ENCODE measurements at places on chromosomes 12 and 14.

GRCh38 chr14:73007835-73008234 lies 19.1 kb downstream of the ZFYVE1 start:
- DNase-seq: no peak

- no peak for DNase-seq
These were observed at the start of gene CLEC4A for GRCh38 chr12:8123124-8123912. Gene CLEC4A, plus strand, starts transcription at chr12:8123617. Its CDS starts 262 bp downstream, at chr12:8123879.

- DNase-seq: no peak
These were observed 347.2 kb downstream of the C12orf75 start for GRCh38 chr12:105677672-105678071.

DNA sequence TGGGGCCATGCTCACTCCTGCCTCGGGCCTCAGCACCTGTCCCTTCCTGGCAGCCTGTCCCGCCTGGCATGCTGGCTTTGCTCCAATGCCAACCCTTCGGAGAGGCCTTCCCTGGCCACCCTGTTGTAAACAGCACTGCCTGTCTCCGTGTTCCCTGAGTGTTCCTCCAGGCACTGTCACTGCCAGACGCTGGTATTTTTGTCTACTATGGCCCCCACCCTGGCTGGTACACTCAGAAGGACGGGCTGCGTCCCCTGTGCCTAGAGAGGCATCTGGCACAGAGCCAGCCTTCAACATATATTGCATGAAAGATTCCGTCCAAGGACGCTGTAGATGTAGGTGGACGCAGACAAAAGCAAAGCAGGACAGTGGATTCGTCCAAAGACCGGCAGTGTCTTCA lies 2.7 kb upstream of the ASPG start:
- no peak for DNase-seq

DNA sequence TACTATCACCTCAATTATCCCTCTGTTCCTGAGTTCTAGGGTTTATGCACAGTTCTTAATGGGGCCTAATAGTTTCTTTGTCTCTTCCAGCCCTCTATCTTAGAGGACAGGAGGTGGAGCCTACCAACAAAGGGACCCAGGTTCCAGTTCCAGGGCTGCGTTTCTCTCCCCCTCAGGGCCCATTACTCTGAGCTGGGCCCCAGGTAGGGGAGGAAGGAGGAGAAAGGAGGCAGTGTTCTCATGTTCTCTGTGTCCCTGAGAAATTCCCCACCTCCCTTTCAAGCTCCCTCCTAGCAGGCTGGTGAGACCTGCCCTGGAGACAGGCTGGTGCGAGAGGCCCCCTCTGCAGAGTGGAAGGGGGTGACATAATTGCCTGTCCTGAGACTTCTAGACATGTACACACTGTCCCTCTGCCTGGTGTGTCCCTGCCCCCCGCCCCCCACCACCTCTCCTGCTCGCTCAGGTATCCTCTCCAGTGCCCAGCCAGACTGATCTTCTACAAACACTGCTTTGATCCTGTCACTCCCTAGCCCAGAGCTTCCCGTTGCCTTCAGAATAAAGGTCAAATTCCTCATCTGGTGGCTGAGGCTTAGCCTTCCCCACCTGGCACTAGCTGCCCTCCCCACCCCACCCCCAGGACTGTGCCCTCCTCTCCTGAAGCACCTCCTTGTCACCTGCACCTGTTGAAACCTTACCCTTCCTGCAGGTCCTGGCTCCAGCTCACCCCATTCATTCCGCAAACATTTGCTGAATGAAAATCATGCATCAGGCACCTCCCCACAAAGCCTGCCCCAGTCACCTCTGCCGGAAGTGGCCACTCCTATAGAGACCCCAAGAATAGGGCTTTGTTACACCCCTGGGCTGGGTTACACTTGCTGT lies 21.1 kb upstream of the KRT8 start:
- no peak for DNase-seq

DNA sequence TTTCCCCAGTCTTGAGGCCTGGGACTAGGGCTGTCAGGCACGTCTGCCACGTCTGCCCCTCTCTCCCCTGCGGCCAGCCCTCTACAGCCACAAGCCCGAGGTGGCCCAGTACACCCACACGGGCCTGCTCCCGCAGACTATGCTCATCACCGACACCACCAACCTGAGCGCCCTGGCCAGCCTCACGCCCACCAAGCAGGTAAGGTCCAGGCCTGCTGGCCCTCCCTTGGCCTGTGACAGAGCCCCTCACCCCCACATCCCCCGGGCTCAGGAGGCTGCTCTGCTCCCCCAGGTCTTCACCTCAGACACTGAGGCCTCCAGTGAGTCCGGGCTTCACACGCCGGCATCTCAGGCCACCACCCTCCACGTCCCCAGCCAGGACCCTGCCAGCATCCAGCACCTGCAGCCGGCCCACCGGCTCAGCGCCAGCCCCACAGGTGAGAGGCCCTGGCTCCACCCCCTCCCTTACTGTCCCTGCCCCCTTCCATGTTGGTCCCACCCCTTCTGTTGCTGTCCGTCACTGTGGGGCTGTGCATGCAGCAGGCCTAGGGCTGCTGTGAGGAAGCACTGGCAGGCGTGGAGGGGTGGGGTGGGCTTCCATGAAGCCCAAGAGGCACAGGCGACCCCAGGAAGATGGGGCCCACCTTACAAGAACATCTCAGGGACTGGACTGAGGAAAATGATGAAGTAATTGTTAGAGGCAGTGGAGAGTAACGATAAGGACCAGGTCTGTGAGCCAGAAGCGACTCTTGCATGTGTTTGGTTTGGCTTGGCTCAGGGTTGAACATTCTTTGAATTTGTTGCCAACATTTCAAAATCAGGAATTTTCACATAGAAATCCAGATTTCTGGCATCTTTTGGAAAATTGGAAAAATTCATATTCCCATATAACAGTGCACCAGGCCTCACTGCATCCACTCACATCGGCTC lies 16.8 kb downstream of the C12orf43 start:
- no peak for DNase-seq

- DNase-seq: no peak
These were observed 8.5 kb downstream of the IFI27 start for GRCh38 chr14:94119071-94119470.

- DNase-seq: no peak
These were observed 1278.1 kb downstream of the AACS start for GRCh38 chr12:126343321-126343720.

- no peak for DNase-seq
These were observed 1553.8 kb upstream of the FLRT2 start for GRCh38 chr14:83975841-83976770.

GRCh38 chr14:92794547-92794941 lies 439 bp downstream of the GOLGA5 start:
- DNase-seq: no peak

All from activated naive CD8-positive, alpha-beta T cell treated with anti-CD3 and anti-CD28 coated beads, Interleukin-2, amount 10 ng/mL, durations not matched to agents 7 days and 5 days (primary cell).